KG1 (cell line): ENCODE measurements at places on chromosomes 7 and 10.

DNA sequence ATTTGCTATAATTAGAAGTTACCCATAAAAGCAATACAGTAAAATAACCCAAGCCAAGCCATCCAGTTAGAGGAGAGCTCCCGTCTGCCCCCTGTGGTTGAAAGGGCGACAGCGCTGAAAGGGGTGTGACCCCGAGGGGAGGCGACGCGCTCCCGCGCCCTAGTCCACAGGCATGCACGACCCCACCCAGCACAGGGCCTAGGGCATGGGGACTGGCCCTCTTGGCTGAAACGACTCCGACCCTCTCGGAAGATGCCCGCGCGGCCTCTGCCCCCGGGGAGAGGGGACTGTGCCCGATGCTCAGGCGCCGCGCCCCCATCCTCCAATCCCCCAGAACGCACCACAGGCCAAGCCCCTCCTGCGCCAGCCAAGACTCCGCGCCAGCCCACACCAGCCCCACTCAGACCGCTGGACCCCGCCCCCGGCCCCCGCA lies 64.0 kb downstream of the CSGALNACT2 start:
- no peak for DNase-seq

DNA sequence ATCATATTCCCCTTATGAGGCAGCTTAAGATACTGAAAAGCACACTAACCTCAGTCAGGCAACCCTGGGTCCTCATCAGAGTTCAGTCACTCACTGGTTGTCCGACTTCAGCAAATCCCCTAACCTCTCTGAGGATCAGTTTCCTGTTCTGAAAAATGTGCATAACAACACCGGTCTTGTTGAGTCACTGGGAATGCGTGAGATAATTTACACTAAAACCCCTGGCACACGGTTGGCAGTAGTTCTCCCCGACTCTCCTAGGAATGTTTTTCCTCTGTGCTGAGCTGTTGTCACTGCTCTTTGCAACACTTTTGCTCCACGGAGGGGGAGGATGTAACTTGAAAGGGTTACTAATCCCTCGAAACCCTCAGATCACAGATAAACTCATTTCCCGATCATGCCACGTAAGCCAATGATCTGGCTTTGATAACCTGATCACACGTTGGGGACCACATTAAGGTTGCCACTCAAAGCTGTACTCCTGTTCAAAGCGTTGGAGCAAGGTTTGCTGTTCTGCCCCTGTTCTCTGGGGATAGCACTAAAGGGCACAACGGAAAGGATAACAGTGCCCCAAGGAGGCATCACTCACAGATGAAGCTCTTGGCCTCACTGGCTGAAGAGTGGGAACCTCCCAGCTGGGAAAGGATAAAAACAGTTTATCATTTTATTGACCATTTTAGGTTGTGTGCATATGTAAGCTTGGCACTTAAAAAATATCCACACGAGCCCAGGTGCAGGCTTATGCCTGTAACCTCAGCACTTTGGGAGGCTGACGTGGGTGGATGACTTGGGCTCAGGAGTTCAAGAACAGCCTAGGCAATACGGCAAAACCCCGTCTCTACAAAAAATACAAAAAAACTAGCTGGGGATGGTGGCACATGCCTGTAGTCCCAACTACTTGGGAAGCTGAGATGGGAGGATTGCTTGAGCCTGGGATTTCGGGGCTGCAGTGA lies 5.0 kb upstream of the RBM17 start:
- no peak for DNase-seq

- no peak for DNase-seq
Measured at GRCh38 chr7:135077642-135078041, 70.2 kb upstream of the TMEM140 start.

GRCh38 chr10:110651044-110651958 lies 7.2 kb downstream of the RBM20 start:
- DNase-seq = no peak

GRCh38 chr10:70616761-70617160 lies 14.2 kb upstream of the PRF1 start:
- no peak for DNase-seq

DNA sequence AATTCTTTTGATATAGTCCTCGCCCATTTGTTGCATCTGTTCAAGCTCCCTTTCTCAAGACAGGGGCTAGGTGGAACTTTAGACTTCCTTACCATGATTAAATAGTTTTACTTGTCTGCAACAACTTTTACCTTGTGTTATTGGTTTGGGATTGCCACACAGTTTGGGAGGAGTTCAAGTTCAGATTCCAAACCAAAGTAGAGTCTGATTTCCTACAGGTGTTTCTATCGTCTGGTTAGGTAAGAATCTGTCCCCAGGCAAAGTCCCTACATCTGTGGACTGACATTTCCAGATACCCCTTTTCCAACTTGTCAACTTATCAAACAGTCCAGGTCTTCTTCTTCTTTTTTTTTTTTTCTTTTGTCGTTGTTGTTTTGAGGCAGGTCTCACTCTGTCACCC lies 93.1 kb downstream of the LRGUK start:
- DNase-seq = no peak
